ENCODE measurements at places on chromosomes 5 and 9. TPM values are rescaled to one million over a fixed set of nuclear protein-coding genes. Genes with fewer than 3 reads are reported as not detected.
A peak's percentile ranks its signal among the peaks of the same experiment; 100 is the strongest.

The CLINT1 gene
- total RNA-seq = 71.6 TPM

The CTSV gene
- 29.7 TPM for total RNA-seq

The TMEFF1 gene
- total RNA-seq = 0.54 TPM

The IL13 gene
- not detected for total RNA-seq

The NME5 gene
- total RNA-seq = not detected

The CER1 gene
- total RNA-seq = not detected

The RHOBTB3 gene
- total RNA-seq = 2.4 TPM

The ARHGEF39 gene
- total RNA-seq = 4.8 TPM

The ASS1 gene
- total RNA-seq = 40.8 TPM

The CCDC112 gene
- total RNA-seq = 5.4 TPM

The F12 gene
- total RNA-seq = 9.7 TPM

The HSPB3 gene
- total RNA-seq = not detected

The NAIF1 gene
- 8.0 TPM for total RNA-seq

The PCDHGB7 gene
- total RNA-seq = 1.1 TPM

GRCh38 chr5:130871346-130872086, 293.5 kb downstream of the HINT1 start:
- no peak for DNase-seq

DNA sequence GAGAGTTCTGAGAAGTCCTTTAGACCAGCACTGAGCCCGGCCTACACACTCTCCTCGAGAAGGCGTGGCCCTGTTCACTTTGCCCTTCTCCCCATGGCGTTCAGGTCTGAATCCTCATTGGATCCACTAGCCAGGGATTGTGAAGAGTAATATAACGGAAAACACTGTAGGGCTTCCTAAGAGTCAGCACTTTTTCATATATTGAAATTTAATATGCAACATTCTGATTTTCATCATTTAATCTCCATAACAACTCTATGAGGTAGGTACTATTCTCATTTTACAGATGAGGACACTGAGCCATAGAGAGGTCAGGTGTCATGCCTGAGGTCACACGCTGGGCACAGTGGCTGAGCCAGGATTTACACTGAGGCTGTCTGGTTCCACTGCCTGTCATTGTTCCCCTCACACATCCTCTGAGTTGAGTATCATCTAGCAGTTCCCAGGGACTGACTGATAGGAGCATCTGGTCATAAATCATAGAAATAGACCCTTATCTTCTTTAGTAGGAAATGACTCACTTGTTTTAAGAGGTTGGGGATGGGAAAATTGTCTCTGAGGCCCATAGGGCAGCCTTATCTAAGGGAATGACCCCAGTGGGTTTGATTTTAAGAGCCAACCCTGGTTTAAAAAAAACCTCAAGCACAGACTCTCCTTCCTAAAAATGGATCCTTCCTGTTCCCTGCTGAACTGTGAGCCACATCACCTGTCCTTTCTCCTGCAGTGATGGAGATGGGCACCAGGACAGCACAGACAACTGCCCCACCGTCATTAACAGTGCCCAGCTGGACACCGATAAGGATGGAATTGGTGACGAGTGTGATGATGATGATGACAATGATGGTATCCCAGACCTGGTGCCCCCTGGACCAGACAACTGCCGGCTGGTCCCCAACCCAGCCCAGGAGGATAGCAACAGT, 41.2 kb downstream of the THBS4 start:
- no peak for DNase-seq

DNA sequence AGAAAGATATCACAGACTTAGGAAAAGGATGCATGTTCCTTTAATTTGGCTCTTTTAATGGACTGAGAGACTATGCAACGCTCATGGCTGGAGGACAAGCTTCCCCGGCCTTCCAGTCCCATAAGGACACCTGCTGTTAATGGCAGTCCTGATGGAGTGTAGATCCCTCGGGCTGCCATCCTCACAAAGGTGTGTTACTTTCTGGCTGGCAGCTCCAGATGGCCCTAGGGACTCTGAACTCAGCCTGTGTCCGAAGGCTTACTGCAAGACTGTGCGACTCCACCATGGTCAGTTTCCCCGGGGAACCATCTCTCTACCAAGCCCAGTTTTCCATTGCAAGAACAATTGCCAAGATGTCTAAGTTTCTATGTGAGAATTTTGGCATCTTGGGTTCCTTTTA, 25.5 kb upstream of the KCNIP1 start:
- no peak for DNase-seq

- DNase-seq = no peak
These were observed 749 bp downstream of the SOWAHA start for GRCh38 chr5:132813599-132814502.

GRCh38 chr5:112146323-112147226, 272.5 kb downstream of the EPB41L4A start:
- DNase-seq = peak; percentile 85

DNA sequence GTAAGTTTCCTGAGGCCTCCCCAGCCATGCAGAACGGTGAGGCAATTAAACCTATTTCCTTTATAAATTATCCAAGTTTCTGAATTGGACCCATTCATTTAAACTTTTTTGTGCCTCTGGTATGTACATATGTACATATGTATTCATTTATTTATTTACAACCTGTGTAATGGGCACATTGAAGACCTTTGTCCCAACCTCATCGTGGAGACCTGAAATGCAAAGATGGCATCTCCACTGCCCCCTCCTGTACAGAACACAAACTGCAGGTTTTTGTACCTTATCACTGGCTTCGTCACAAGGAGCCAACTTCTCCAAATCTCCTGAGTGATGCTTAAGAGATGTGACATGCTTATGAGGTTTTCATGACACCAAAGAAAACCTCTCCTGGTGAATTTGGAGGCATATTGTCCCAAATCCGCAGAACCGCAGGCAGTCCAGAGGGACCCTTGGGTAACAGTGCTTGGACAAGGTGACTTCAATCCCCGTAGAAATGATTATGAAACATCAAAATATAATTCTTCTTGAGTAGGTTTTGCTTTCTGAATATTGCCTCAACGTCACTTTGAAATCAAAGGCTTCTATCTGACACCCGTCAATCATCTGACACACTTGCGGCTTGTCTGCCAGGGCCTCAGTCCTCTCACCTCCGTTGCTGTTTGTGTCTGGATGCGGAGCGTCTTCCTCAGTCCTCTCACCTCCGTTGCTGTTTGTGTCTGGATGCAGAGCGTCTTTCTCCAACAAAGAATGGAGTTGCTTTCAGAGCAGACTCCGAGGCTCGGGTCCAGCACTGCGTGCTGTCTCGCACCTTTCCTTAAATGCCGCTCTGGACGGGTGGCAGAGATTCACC, 135.0 kb upstream of the IRX4 start:
- no peak for DNase-seq

GRCh38 chr5:161544350-161544765, 2.2 kb downstream of the GABRB2 start:
- DNase-seq = no peak

DNA sequence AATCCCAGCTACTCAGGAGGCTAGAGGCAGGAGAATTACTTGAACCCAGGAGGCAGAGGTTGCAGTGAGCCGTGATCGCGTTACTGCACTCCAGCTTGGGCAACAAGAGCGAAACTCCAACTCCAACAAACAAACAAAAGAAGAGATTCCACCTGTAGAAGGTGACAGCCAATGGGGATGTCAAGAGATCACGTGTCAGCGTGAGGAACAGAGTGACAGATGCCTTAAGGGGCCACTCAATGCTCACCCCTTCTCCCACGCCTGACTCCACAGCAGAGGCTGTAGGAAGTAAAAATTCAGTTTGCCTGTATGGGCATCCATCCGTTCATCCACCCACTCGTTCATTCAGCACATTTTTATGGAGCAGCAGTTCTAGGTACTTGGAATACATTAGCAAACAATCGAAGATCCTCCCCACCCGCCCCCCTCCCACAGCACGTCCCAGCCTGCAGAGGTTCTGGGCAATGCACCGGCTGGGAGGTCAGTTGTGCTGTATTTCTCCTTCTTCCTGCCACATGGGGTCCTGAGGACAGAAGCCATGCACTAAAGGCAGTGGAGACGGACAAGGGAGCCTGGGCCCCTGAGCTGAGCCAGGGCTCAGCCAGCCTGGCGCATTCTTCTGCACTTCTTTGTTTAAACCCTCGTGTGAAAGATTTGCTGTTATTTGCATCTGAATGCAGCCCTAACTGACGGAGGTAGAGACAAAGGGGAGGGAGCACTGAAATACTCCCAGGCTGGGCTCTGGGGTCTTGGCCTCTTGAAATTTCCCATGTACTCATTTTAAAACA, 11.3 kb upstream of the RNF130 start:
- DNase-seq = no peak

- DNase-seq = no peak
These were observed 444.6 kb downstream of the ZNF608 start for GRCh38 chr5:124301850-124302249.

GRCh38 chr5:4373051-4373820, 766.9 kb upstream of the ADAMTS16 start:
- DNase-seq = no peak

DNA sequence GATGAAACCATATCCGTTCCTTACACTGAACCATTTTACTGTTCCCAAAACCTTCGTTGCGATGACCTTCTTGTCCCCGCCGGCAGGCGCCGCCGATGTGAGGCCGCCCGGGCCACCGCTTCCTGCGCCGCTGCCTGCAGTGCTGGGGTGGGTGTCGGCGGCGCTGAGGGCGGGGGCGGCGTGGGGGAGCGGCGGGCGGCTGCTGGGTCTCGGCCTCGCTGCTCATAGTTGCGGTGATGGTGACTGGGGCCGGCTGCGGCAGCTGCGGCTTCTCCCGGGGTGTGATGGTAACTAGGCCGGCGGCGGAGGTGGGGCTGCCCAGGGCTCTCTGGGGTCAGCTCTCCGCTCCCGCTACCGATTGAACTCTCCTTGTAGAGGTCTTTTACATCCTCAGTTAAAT, 14.1 kb upstream of the OR2S2 start:
- no peak for DNase-seq

- no peak for DNase-seq
These were observed 36.2 kb upstream of the ZNF366 start for GRCh38 chr5:72543365-72543764.

Measured in foreskin keratinocyte (primary cell).